AG09319 (cell line): ENCODE measurements at places on chromosomes 11 and 22.

DNA sequence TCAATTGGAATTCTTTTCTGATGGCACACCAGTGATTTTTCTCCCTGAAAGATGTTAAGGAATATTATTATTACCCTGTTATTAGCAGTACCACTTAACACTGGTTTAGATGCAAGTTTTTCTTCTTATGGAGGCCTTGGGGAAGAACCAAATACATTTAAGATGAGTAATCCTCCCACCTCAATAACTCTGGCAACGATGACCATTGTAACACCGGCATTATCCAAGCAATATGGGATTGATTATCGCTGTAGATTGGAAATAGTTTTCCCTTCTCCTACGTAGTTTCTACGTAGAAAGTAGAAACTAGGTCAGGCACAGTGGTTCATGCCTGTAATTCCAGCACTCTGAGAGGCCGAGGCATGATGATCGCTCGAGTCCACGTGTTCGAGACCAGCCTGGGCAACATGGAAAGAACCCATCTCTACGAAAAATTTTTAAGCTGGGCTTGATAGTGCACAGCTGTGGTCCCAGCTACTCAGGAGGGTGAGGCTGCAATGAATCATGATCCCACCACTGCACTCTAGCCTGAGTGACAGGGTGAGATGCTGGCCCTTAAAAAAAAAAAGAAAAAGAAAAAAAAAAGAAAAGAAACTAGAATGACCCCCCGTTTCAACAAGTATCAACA is 45.5 kb downstream of the PACSIN2 start:
- peak; percentile 94 for DNase-seq

DNA sequence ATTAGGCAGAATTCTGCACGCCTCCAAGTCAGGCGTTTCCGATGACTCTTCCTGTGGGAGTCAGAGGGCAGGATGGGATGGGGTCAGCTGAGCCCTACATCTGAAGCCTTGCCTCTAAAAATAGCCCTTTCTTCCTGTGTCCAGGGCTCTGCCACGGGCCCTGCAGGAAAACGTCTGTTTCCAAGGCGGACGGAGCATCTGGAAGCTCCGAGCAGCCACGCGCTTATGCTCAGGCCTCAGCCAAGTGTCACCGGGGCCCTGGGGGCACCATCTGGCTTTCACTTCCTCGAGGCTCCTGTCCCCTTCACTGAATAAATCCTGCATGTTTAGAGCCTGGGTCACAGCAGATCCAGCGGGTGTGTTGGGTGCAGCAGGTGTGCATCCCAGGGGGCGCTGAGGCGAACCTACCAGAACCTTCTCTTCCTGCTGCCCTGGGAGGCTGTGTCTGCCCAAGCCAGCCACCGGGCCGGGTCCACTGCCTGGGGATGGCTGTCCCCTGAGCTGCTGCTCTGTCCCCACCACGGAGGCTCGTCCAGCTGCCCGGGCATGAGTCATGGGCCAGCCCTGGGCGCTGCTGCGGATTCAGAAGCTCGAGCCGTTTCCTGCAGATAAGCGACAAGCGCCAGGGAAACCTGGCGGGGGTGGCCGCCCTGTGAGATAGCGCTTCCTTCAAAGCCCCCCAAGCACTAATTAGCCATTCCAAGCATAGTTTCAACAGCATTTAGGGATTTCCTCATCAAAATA is 32.0 kb upstream of the LINC01488 start:
- no peak for DNase-seq

GRCh38 chr11:119100994-119101758 is 477 bp downstream of the DPAGT1 start:
- no peak for DNase-seq

DNA sequence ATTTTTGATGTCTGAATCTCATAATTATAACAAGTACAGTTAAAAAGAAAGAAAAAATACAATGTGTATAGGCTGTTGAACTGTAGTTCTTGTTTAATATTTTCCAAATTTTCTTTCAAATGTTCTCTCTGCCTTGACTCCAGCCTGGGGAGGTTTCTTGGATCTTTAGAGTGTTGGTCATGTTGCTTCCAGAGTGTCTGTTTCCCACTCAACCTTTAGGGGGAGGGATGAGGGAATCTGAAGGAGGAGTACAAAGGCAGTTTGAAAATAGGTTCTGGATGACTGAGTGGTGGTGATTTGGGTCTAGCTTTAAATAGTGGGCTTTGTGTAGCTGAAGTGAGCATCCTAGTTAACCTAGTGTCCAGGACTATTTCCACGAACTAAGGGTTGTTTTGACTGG is 2.0 kb downstream of the CTNND1 start:
- DNase-seq = no peak

DNA sequence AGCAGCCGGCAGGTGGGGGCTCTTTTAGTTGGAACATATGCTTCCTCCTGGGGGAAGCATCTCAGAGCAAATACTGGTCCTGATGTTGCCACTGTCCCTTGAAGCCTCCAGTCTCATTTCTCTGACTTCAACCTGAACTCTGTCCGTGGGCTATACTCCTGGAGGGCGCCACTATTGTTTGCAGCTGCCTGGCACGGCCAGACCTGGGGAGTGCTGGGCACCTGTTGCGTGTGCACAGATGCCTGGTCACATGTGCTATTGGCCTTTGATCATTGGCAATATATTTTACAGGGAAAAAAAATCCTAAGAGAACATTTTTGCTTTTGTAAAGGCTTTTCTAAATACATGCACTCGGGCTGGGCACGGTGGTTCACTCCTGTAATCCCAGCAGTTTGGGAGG is 18.2 kb downstream of the LHFPL7 start:
- no peak for DNase-seq

DNA sequence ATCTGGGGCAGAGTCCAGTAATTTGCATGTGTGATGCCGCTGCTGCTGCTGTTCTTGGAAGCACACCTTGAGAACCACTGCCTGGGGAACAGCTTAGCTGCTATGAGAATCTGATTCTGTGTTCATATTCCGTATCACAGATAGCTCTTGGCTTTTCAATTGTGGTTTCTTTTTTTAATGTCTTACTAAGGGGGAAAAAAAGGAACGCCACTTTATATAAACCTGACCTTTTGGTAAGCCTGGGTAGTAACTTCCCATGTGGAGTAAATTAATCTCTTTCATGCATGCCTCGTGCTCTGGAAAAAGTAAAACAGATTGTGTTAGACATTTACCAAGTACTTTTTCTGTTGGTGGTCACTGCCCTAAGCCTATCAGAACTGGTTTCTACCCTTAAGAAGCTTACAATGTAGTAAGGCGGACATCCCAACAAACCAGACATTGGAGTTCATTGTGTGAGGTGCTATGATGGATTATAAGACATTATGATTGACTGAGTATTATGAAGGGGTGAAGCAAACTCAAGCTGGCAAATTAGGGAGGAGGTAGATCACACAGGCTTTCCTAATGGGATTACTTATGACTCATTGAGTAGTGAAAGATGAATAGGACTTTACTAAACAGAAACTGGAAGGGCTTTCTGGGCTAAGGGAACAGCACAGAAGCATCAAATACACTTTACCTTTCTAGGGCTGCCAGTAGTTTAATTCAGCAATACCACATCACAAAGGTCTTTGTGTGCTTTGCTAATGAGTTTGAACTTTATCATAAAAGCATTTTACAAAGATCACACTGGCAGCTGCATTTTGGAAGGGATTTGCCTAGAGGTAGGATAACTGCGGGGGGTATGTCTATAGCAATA is 64.7 kb downstream of the MAML2 start:
- DNase-seq = peak; percentile 65

DNA sequence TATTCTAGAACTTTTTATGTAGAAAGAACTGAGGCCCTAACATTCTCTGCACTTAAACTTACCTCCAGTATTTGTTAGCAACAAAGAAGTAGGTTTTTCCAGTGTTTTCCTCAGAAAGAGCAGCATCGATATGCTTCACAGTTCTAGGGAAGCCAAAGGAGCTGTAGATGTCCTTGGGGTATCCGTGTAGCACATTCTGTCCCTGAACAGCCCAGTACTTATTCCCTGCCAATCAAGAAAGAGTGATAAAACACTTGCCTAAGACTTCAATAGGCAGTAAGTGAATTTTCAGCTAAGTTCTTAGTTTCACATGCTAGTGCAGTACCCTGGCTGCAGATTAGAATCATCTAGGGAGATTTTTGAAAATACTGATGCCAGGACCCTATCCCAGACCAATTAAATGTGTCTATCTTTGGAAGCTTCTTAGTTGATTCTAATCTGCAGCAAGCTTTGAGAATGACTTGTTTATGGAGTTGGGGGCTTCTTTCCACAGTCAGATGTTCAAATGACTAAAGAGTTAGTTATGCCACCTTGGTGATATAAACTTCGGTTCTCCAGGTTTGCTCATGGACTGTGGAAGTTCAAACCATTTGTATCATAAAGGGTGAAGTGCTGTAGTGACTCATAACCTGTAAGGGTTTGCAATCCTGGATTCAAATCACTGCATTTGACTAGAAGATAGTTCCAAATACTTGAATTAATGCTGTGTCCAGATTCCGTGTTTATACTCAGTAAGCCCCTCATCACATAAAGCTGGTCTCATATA is 6.5 kb downstream of the MMP1 start:
- DNase-seq = no peak
